ENCODE measurements at places on chromosomes 1 and 21.

GRCh38 chr1:236733653-236734052 is 47.4 kb downstream of the ACTN2 start:
- DNase-seq: no peak

GRCh38 chr1:64459743-64460142 is 10.2 kb upstream of the CACHD1 start:
- DNase-seq: no peak

GRCh38 chr1:66438501-66438900 is 95.5 kb upstream of the SGIP1 start:
- DNase-seq: no peak

DNA sequence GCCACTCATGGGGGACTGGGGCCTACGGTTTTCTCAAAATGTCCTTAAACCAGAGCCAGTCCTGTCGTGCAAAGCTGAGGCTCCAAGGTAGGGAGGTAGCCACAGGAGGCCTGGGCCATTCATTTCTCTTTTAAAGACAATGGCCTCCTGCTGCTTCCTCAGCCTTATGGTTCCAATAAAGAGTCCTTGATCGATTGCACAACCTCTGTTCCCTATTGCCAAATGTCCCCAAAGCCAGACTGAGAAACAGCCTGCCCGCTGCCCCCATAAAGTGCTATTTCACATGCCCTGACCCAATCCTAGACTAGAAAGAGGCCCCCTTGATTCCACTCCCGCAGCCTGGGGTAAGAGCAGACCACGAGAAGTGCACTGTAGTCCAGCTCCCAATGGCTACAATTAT is 166.7 kb downstream of the CLIC6 start:
- DNase-seq: no peak

DNA sequence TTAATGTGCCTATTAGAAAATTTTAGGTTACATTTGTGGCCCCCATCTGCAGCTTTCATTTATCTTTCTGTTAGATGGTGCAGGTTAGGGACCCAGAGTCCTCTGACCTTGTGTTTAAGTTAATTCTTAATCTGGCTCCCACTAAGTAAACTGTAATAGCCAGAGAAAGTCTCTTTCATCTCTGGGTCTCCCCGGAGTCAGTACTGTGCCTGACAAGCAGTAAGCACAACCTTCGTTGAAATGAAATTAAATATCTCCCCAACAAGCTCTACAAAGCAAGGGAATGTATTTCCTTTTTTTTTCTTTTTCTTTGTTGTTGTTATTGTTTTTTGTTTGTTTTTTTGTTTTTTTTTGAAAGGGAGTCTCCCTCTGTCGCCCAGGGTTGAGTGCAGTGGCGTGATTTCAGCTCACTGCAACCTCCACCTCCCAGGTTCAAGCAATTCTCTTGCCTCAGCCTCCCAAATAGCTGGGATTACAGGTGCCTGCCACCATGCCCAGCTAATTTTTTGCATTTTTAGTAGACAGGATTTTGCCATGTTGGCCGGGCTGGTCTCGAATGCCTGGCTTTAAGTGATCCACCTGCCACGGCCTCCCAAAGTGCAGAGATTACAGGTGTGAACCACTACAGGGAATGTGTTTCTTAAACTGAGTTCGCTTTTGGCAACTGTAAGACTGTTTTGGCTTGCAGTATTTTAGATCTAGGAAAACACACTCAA is 81.6 kb downstream of the HHIPL2 start:
- no peak for DNase-seq

All from nephron progenitor cell (in vitro differentiated cells).